SK-N-MC (cell line): ENCODE measurements at places on chromosomes 5 and 9.

- DNase-seq = no peak
These were observed 47.6 kb upstream of the AGXT2 start for GRCh38 chr5:35095366-35095765.

GRCh38 chr5:156888520-156888919 is 38.4 kb downstream of the PPP1R2B start:
- no peak for DNase-seq

DNA sequence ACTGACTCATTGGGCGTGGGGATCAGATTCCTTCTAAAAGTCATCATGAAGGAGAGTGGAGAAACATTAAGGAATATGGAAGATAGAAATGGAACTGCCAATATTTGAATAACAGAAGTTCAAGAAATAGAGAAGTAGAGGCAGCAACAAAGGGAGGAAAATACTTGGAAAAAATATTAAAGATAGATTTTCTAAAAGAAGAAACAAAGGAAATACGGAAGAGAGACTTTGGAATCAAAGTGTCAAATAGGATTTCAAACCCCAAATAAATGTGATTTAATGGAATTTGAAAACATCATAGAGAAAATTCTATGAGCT is 605.1 kb upstream of the KLF4 start:
- DNase-seq = no peak

DNA sequence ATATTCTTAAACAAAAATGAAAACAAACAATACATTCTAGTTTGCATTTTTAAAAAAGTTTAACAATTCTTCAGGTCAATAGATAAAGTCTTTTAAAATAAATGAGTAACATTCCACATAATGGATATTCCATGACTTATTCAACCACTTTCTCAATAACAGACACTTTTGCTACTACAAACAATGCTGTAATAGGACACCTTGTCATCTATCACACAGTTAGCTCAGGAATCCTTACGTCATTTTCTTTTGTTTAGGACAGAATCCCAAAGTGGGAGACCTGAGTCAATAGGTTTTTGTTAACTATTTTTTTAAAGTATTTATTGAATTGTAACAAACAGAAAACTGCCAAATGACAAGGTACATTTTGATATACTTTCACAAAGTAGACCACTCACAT is 72.5 kb downstream of the CEP120 start:
- DNase-seq = no peak

- DNase-seq = no peak
These were observed 16.8 kb upstream of the GRXCR2 start for GRCh38 chr5:145889611-145890010.

DNA sequence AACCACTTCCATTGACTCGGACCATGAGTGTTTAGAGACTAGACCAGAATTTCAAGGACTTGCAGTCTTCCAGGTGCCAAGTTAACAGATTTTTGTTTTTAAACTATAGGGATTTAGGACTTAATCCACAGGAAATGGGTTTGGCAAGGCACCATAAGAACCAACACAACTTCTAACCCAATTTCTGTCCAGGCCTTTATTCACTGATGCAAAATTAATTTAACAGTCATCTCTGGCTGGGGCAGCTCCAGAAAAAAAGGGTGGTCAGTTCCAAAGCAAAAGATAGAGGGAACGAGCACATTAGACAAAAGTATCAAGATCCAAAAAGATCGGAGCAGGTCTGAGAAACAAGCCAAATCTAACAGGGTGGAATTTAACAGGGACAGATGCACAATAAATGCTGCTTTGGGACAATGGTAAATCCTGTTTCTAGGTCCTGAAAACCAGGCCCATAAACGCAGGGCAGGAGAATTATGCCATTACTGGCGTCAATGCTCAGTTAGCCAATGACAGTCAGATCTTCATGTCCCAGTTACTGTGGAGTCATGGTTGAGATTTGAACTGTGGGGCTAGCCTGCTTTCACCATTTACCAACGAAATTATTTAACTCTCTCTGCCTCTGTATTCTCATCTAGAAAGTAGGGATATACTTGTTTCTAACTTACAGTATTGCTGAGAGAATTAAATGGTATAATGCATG is 590.8 kb upstream of the BRINP1 start:
- no peak for DNase-seq
